GM23248 (cell line): ENCODE measurements at places on chromosomes 5 and 9. TPM values are rescaled to one million over a fixed set of nuclear protein-coding genes. Genes with fewer than 3 reads are reported as not detected.

GRCh38 chr9:130219661-130220096 is 45.9 kb upstream of the HMCN2 start:
- no peak for DNase-seq

- DNase-seq, result no peak
These were observed 141.1 kb downstream of the ACTBL2 start for GRCh38 chr5:57341380-57341979.

GRCh38 chr9:9142001-9142400 is 1342.4 kb upstream of the DMAC1 start:
- no peak for DNase-seq

DNA sequence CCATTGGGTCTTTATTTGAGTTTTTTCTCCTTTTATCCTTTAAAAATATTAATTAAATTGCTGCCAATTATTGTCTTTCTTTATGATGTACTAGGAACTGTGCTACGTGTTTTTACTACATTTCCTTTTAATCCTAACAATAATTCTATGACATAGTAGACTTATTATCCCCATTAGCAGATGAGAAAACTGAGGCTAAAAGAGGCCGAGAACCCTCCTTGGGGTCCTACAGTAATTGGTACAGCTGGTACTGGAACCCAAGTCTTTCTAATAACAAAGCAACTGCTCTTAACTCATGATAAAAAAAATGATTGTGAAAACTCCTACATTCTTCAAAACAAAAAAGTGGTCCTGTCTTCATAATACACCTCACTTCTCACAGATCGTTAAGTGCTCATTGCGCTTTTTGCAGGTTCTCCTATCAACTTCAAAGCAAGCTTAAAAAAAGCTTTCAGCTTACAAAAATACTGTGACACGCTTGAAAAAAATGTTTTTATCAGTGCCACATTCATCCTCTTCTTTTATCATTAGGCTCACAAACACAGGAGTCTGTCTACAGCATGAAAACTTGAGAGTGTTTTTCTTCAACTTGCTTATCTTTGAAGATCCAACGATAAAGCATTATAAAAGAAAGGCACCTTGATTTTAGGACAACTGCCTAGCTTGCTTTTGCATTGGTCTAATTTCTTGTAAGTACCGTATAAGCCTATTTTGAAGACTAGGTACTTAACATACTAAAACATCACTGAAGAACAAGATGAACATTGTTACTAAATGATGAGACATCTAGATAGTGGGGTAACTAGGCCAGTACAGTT is 32.4 kb downstream of the FYB1 start:
- DNase-seq, result no peak

DNA sequence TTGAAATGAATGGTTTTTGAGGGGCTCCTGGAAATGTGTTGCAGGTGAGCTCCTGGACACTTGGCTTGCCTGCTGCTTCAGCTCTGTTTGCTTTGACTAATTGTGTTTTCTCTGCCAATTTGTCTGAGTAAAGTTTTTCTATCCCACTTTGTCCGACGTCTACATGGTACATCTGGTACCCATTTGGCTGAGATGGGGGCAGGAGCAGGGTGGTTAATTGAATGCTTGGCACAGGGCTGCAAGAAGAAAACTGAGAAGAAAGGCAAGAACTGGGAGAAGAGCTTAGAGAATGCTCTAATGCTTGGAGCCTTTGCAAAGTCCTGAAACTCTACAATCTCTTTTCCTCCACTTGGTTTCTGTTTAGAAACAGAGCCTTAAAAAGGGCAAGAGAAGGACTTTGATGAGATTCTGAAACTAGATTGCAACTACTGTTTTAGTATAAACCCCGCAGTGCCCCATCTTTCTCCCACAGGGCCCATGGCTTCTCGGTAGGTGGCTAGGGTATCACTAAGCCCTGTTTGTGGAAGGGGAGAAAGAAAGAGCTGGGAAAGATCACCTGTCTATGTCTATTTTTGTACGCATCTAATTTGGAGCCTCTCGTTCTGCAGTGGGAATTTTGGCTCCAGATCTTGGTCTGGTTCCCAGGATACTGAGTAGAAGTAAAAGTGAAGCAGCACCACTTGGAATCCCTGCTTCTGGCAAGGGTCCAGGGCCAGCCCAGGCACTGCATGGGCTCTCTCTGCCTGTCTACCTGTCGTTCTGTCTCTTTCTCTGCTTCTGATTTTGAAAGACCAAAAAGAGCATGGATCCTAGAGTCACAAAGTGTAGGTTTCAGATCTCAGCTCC is 214.4 kb downstream of the SEMA6A start:
- no peak for DNase-seq

GRCh38 chr9:105264380-105264779 is 19.9 kb downstream of the SLC44A1 start:
- DNase-seq, result peak; percentile 49

DNA sequence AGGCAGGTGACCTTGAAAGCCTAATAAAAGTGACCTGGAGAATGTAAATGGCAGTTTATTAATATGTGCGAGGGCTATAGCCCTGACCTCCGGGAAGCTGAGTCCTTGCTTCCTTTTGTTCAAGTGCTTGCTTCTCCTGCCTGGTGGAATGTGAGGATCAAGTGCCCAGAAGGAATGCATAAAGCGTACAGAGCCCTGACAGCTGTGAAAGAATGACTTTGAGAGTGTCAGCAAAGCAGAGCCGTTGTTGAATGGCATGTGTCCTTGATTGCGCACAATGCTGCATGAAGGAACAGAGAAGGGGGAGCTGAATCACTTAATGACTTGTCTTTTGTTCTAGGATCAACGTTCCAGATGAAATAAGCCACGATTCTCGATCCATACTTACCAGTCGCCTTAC is 133.0 kb downstream of the SLF1 start:
- DNase-seq, result no peak

DNA sequence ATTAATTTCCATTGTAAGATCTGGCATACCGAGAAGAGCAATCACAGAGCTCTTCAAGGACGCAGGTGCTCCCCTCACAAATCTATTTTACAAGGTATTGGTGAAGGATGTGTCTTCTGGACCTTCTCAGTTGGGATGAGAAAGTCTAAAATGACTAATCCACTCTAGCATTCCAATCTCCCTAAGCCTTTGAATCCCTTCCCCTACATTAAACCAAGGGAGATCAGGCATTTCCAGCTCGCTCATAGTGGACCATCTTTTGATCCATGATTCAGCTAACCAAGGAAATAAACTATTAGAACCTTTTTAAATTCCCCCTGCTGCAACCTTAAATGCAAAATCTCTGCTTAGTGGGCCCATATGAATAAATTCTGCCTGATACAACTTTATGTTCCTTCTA is 95.9 kb upstream of the FBN2 start:
- no peak for DNase-seq

DNA sequence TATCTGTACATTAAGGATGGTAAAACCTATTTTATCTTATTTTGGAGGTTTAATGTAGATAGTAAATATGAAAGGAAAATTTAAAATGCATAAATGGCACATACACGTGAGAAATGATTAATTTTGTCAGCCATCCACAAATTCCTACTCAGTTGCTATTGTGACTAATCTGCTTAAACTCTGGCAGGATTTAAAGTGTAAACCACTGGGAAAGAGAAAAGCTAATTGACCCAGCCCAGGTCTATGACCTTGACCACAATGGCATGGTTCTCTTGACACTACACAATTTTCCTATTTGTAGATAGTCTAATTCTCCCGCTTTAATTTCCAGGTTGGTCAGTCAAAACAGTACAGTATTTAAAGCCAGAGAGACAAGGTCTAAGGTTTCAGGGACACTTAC is 459.0 kb upstream of the KLF4 start:
- DNase-seq, result peak; percentile 57

DNA sequence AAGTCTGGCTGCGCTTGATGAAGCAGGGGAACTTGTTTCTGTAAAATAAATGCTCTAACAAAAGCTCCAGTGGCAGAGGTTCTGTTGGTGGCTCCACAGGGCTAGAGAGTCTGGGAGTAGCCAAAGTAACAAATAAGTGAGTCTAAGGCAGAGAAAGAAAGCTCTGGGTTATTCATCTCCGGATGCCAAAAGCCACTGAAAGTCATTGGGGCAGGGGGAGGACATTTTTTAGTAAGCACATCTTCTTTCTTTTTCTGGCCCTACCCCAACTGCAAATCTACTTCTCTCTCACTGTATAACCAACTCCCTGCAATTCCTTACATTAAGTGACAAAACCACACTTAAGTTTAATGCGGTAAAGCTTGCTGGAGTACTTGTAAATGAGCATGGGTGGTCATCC is 141.6 kb downstream of the INSYN2B start:
- no peak for DNase-seq

DNA sequence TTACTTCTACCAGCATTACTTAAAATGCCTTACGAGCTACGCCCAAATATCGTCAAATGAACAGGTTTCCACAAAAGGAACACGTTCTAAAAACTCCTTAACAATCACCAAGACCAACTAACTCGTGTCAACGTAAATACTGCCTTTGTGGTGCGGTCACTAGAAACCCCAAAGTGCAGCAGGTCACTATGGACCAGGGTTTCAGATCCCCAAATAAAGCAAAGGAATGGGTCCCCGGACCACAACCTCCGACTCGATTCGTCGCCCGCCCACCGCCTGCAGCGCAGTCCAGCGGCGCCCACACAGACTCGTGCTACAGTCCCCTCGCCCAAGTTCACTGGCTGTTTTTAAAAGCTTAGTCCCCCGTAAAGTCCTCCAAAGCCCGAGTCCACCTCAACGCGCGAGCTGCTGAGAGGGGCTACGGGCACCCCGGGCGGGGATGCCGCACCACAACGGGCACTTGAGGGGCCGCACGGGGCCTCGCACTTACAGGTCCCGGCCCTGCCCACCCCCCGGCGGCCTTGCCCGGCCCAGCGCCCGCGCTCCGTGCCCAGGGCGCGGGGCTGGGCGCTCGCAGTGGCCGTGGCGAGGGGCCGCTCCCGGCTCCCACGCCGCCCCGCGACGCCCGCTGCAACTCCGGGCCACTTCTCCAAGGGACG is 1.1 kb downstream of the NFIB start:
- DNase-seq, result peak; percentile 46

- no peak for DNase-seq
These were observed 26.9 kb downstream of the ADGRV1 start for GRCh38 chr5:90585337-90585986.

- no peak for DNase-seq
These were observed 248.0 kb downstream of the NSG2 start for GRCh38 chr5:174293481-174293880.

DNA sequence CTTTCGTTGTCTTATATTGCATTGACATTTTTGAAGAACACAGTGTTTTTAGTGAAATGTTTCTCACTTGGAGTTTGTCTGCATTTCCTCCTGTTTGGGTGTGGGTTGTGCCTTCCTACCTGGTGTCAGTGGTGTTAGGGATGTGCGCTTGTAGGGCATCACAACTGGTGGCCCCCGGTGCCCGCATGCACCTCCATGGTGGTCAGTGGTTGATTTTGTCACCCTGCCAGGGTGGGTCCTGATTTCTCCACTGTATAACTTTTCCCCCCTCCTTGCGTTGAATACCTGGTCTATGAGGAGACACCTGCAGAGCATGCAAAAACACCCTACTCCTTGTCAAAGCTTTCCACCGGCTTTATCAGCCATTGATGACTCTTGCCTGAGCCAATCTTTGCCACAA is 132.9 kb downstream of the BARX1 start:
- no peak for DNase-seq

DNA sequence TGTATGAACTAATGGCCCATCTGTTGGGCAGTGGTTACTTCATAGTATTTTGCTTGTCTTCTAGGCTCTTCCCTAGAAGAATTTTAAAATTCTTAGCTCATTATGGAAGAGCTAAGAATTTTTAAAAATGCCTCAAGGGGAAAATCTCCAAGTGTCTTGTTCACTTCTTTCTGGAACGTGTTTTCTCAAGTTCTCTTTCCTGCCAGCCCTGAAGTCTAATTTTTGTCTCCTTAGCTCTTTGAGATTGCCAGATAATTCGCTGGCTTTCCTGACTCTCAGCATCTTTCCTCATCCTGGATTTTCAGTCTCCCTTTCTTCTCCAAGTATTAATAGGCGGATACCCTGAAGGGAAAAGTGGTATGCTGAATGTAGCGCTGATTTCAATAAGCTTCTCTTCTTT is 395.4 kb downstream of the ARRDC3 start:
- DNase-seq, result no peak

DNA sequence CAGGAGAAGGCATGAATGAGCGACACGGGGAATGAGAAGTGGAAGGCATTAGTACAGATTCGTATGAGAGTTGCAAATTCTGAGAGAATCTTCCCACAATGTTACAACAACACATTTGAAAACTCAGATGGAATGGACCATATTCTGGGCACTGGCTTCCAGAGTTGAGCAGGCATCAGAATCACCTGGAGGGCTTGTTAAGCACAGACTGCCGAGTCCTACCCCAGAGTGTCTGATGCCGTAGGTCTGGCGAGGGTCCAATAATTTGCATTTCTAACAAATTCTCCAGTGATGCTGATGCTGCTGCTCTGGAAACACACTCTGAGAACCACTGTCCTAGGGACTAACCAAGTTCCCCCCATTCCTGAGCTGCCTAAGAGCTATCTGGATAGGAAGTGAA is 2.9 kb upstream of the TLX3 start:
- DNase-seq, result no peak

GRCh38 chr9:73269430-73270101 is 117.9 kb downstream of the ANXA1 start:
- peak; percentile 21 for DNase-seq

- DNase-seq, result no peak
These were observed 69.0 kb upstream of the TNFAIP8 start for GRCh38 chr5:119286511-119287488.

- no peak for DNase-seq
These were observed 8.2 kb upstream of the ACO1 start for GRCh38 chr9:32376285-32376684.

DNA sequence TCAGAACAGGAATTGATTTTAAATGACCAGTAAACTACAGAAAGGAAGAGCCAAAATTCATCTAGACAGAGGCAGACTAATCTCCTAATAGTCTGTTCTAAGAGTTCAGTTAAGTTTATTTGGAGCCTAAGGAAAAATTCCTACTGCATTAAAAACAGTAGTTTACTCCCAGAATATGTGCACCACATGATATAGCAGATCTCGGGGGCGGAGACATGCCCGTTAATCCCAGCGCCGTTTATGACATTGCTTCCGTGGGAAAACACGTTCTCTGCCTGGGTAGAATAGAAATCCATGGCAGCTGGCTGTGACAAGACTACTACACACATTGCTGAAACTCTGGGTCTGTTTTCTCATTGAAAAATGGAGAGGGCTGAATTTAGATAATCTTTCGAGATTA is 11.4 kb downstream of the HABP4 start:
- DNase-seq, result no peak

The NOXA1 gene
- 0.15 and 0.39 TPM in 2 replicates for polyA plus RNA-seq

The KCNMB1 gene
- polyA plus RNA-seq, result not detected in 2 replicates

The MCTP1 gene
- 0.08 and 0.23 TPM in 2 replicates for polyA plus RNA-seq

The ROR2 gene
- 7.1 and 7.7 TPM in 2 replicates for polyA plus RNA-seq

The GPR150 gene
- polyA plus RNA-seq, result 0.25 and 0.35 TPM in 2 replicates

The NUP155 gene
- 10.8 and 11.7 TPM in 2 replicates for polyA plus RNA-seq

The CLIC3 gene
- 98.9 and 107 TPM in 2 replicates for polyA plus RNA-seq

The SLC25A2 gene
- polyA plus RNA-seq, result not detected in 2 replicates

The PCDHB13 gene
- 1.6 and 2.0 TPM in 2 replicates for polyA plus RNA-seq

The CARD6 gene
- polyA plus RNA-seq, result 3.9 and 4.4 TPM in 2 replicates

The PCDHGB1 gene
- polyA plus RNA-seq, result 0.16 and 0.19 TPM in 2 replicates

The CAST gene
- polyA plus RNA-seq, result 188 and 196 TPM in 2 replicates
